ENCODE measurements at places on chromosomes 2 and 18.

GRCh38 chr2:239152239-239152915 is 248.4 kb downstream of the HDAC4 start:
- no peak for DNase-seq

DNA sequence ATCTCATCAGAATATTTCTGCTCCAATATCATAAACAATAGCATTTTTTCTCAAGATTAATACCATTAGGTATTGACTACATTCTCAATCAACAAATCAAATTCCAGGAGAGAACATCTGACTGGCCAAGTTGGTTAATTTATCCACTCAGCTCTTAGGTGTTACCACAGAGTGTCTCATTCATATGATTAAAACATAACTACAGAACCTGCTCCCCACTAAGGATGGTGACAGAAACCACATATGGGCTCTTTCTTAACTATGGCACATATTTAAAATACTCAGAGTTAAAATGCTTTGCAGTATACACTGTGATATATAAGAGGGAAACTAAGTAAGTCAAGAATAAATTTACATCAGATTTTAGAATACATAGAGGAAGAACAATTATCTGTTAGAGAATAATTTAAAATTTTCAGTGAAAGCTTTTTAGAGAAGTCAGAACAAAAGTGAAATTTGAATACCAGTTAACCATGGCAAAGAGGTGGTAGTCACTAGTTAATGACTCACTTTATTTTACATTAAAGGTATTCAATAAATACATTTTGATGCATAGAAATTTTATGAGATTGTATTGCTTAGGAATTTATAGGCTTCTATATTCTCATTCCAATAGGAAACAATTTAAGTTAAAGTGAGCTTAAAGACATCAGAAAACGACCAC is 1120.8 kb upstream of the TMEFF2 start:
- DNase-seq = no peak

DNA sequence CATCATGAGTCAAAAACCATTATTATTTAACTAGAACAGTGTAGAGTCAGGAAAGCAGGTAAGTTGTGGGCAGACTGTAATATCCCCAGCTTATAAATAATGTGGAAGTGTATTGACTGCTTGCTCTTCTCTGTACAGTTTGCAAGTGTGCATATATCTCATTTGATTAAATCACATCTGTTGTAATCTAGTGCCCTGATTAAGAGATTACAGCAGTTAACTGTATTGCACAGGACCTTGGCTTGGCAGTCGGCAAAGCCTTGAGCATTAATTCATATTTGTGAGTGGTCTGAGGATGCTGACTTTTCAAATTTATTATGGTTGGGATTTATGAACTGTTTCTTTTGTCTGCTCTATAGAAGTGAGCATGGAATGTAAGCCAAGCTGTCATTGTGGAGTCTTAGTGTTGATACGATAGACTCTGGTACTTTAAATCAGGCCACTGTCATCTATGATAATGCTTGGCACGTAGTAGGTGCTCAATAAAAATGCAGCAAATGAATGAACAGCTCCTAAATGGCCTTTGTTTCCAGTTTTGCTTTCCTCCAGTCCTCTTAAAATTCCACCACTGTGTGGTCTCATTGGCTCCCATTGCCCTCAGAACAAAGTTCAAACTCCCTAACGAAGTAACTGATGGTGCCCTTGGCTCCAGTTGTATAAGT is 48.3 kb downstream of the RAB31 start:
- DNase-seq = no peak

DNA sequence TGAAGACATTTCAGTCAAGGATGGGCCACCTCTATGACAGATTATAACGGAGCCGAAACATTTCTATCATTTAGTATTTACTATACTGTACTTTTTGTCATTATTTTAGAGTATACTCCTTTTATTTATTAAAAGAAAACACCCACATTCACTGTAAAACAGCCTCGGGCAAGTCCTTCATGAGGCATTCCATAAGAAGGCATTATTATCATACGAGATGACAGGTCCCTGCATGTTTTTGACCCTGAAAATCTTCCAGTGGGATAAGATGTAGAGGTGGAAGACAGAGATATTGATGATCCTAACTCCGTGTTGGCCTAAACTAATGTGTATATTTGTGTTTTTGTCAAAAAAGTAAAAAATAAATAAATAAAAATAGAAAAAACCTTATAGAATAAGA is 245.0 kb downstream of the MTX2 start:
- DNase-seq = no peak

DNA sequence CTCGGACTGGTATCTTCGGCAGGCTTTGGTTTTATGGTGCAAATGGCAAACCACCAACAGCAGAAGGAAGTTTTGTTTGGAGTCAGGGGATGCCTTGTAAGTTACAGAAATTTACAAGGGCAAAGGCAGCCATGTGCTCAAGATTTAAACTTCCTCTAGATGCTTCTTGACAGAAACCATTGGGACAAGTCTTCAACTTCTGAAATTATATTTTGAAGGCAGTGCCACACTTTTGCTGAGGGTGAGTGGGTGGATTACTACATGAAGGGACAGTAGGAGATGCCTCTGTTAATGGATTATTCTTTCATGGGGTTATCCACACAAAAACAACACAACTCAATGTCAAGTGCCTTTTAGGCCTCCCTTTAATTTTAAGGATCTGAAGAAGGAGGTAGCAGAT is 97.9 kb downstream of the VAPA start:
- no peak for DNase-seq

DNA sequence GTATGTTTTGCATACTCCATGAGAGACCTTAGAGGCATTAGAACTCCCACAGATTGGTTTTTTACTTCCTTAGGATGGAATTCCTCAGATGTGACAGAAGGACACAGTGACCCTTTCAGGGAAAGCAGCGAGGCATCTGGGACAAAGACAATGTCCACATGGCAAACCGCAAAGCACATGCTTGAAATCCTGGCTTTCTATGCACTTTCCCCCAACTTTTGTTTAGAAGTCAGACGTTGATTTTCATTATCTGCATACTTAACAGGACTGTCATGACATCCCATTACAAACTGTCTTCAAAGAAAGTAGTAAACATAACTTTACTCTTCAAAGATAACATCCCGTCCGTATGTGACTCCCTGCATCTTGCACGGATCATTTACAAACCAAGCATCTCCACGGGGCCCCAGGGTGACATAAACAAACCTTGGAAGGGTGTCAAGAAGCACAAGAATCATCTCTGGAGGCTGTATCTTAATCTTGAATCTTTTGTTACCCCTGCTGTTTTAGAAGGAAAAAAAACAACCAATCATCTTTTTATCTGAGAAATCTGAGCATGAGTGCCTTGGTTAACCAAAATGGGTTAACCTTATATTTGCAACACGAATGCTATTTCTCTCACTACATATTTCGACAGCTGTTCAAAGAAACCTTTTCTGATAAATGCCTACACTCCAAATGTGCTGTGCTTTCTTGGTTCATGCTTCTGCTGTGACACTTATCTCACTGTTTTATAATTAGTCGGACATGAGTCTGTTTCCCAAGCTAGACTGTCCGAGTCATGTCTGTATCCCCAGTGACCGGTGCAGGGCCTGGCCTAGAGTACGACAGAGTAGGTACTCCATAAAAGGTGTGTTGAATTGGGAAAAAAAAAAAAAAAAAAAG is 90.8 kb downstream of the CCBE1 start:
- peak; percentile 67 for DNase-seq

- no peak for DNase-seq
Observed at GRCh38 chr18:26506012-26506411, 42.3 kb downstream of the KCTD1 start.

DNA sequence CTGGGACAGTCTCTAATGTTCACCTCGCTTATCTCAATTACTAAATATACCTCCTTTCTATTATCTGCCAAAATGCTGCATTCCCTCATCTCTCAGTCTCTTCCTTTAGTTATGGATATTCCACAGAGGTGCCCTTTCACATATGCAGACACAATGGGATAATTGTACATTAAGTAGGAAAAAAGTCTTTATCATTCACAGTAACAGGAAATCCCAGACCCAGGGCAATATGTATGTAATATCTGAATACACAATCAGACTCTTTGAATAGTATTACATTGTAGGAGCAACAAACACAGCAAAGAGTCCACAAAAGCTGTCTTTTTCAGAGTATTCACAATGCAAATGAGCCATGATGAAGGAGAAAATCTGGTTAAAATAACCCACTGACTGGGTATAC is 1399.0 kb upstream of the ZEB2 start:
- no peak for DNase-seq

- no peak for DNase-seq
Observed at GRCh38 chr18:56157541-56157940, 480.9 kb downstream of the TXNL1 start.
